ENCODE measurements at places on chromosomes 13 and 19.

DNA sequence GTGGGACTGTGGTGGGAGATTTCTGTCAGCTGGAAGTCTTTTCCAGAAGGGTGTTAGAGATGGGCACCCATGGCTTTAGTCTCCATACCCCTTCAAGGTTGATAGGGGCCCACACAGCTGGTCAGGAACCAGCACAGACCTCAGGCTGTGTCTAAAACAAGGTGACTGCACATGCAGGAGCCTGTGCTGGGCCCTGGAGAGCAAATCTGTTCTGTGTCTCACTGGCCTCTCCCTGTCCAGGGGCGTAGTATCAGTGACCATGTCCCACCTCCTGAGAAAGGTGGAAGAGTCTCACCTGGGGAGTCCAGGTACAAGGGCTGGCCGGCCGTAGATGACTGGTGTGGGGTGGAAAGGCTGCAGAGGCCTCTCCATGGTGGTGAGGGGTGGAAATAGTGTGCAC, 19.4 kb downstream of the ZNF175 start:
- DNase-seq = no peak

GRCh38 chr19:55599468-55599841, at the start of gene FIZ1:
TSS of gene FIZ1 (minus strand) at chr19:55599517. CDS start at chr19:55597865, 1,652 bp downstream.
- peak; percentile 99 for DNase-seq

GRCh38 chr13:113533161-113533840, 42.8 kb upstream of the DCUN1D2 start:
- no peak for DNase-seq

GRCh38 chr13:46648166-46648607, 95.2 kb downstream of the LRCH1 start:
- DNase-seq = no peak

- no peak for DNase-seq
These were observed 1.7 kb upstream of the S1PR4 start for GRCh38 chr19:3176715-3177501.

GRCh38 chr19:30391554-30392551, 19.7 kb downstream of the ZNF536 start:
- no peak for DNase-seq

GRCh38 chr19:47503130-47503825, 11.6 kb downstream of the NAPA start:
- no peak for DNase-seq

DNA sequence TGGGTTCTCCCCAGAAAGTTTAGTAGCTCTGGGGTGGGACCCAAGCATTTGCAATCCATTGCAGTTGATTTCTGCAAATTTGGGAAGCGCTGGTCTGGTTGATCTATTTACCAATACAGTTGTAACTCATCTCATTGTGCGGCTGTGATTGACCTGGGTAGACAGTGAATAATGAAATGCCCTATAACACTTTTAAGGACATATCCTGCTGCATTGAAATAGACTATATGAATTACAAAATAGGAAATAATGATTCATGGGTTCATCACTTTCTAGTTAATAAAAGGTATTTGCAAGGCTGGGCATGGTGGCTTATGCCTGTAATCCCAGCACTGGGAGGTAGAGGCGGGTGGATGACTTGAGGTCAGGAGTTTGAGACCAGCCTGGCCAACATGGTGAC, 59.0 kb upstream of the FARP1 start:
- no peak for DNase-seq

GRCh38 chr13:51793570-51794271, 10.2 kb downstream of the DHRS12 start:
- peak; percentile 66 for DNase-seq

Data from endothelial cell of umbilical vein (primary cell).